Transverse colon (tissue), 4 donors: ENCODE measurements at places on chromosomes 2 and 18. TPM values are rescaled to one million over a fixed set of nuclear protein-coding genes. Genes with fewer than 3 reads are reported as not detected.

- no peak overlapping the region for H3K4me3 ChIP-seq
- H3K27ac ChIP-seq: no peak overlapping the region
Measured at GRCh38 chr18:77369644-77370043, 120.0 kb downstream of the GALR1 start.

MROH2A gene
- total RNA-seq: not detected

DNA sequence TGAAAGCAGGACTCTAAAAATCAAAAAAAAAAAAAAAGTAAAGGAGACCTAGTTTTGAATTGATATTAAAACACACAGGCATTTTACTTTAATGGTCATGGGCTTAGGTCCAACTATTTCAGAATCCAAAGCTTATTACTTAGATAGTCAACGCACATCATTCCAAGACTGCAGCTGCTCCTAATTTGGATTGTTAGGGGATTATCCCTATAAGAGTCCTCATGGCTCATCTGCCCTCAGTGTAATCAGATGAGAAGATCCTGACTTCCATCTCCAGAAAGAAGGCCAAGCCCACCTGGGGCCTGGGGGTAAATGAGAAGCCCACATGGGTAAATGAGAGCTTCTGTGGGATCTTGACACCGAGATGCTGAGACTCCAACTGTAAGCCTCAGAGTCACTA is 424.2 kb downstream of the NRXN1 start:
- H3K4me3 ChIP-seq: no peak overlapping the region
- no peak overlapping the region for H3K27ac ChIP-seq
- no peaks in the 10 kb centered on the region for H3K4me1 ChIP-seq

DNA sequence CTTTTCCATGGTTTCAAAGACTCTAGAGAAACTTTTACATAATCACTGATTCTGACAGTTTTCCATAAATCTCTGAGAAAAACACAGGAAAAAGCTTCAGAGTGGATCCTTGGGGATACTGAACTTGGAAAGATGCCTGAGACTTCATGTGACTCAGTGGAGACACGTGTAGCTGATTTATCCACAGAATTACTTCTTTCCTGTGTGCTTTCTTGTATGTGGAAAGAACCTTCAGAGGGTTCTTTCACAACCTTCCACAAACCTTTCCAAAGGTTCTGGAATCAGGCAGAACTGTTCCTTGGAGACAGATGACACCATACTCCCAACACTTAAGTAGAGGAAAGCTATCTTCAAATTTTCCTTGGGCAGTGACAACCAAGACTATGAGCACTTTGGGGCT is 207.2 kb downstream of the RND3 start:
- peak overlapping the region; percentile 22 for H3K27ac ChIP-seq
- no peaks in the 10 kb centered on the region for H3K36me3 ChIP-seq
- no peaks in the 10 kb centered on the region for H3K27me3 ChIP-seq
- no peaks in the 10 kb centered on the region for H3K4me1 ChIP-seq
- no peak overlapping the region for H3K4me3 ChIP-seq

GRCh38 chr2:3238951-3239841 is 138.4 kb downstream of the EIPR1 start:
- no peaks in the 10 kb centered on the region for H3K36me3 ChIP-seq
- H3K4me3 ChIP-seq: no peak overlapping the region
- no peak overlapping the region for H3K27ac ChIP-seq
- DNase-seq: no peak

GRCh38 chr2:217672472-217672871 is 330.3 kb downstream of the TNS1 start:
- no peaks in the 10 kb centered on the region for H3K36me3 ChIP-seq
- H3K27me3 ChIP-seq: no peaks in the 10 kb centered on the region
- no peaks in the 10 kb centered on the region for H3K4me1 ChIP-seq
- H3K4me3 ChIP-seq: no peak overlapping the region
- H3K27ac ChIP-seq: no peak overlapping the region

DNA sequence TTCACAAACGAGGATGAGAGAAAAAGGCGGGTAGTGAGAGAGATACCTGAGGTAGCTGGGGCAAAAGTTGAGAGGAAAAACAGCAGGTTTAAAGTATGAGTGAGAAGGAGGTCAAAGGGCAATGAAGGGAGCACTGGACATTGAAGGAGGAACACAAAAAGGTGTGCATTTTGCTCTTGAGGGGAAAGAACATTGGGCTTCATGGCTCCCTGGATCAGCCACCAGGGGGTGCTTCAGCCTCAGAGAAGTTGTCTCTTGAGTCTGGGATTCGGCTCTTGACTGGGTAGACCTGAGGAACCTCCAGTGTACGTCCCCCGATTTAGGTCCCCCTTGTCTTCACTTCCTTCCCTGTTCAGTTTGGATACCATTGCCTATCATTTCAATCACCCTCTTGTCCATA is 128.5 kb downstream of the RAPGEF4 start:
- peaks cover 5% of the 10 kb centered on the region for H3K4me1 ChIP-seq
- no peak overlapping the region for H3K27ac ChIP-seq
- DNase-seq: peak; percentile 54
- H3K27me3 ChIP-seq: peaks cover 43% of the 10 kb centered on the region
- H3K4me3 ChIP-seq: no peak overlapping the region

DNA sequence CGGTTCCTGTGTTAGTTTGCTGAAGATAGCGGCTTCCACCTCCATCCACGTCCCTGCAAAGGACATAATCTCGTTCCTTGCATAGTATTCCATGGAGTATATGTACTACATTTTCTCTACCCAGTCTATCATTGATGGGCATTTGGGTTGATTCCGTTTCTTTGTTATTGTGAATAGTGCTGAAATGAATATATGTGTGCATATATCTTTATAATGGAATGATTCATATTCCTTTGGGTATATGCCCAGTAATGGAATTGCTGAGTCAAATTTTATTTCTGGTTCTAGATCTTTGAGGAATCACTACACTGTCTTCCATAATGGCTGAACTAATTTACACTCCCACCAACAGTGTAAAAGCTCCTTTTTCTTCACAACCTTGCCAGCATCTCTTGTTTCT is 255.4 kb upstream of the CDH2 start:
- no peak for DNase-seq
- H3K27me3 ChIP-seq: no peaks in the 10 kb centered on the region
- H3K4me1 ChIP-seq: no peaks in the 10 kb centered on the region
- no peaks in the 10 kb centered on the region for H3K36me3 ChIP-seq
- H3K27ac ChIP-seq: no peak overlapping the region

DNA sequence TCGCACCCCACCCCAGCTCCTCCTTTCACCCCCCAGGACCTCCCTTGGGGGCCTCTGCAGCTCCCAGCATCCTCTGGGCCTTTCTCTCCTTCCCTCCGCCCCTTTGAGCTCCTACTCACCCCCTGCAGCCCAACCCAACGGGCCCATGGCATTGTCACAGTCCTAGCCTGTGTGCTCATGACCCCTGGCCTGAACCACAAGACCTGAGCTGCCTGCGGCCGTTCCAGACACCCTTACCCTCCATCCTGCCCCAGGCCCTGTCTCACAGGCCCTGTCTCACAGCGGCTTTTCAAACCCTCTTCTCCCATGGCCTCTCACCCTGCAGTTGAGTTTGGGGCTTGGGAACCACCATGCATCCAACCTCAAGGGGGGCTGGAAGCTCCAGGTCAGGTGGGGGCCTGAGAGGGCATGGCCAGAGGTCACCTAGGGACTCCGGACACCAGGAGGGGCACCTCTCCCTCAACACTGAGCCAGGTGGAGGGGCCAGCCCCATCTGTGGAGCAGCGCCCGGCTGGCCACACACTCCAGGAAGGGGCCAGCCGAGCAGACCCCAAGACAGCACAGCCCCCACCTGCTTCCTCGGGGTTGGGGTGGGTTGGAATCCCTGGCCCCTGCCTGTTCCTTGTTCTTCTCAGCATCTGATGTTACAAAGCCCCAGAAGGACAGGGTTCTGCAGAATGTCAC is 6.9 kb downstream of the MAB21L4 start:
- H3K4me1 ChIP-seq: no peaks in the 10 kb centered on the region
- H3K4me3 ChIP-seq: no peak overlapping the region
- H3K27ac ChIP-seq: no peak overlapping the region
- H3K27me3 ChIP-seq: no peaks in the 10 kb centered on the region
- no peaks in the 10 kb centered on the region for H3K36me3 ChIP-seq

LCT gene
- not detected for total RNA-seq

- peaks cover 28% of the 10 kb centered on the region for H3K4me1 ChIP-seq
- no peaks in the 10 kb centered on the region for H3K36me3 ChIP-seq
- no peaks in the 10 kb centered on the region for H3K27me3 ChIP-seq
- DNase-seq: peak; percentile 74
- no peak overlapping the region for H3K4me3 ChIP-seq
Measured at GRCh38 chr2:47310801-47311560, 92.0 kb upstream of the MSH2 start.
